CMK (cell line): ENCODE measurements at places on chromosomes 5 and 9.

DNA sequence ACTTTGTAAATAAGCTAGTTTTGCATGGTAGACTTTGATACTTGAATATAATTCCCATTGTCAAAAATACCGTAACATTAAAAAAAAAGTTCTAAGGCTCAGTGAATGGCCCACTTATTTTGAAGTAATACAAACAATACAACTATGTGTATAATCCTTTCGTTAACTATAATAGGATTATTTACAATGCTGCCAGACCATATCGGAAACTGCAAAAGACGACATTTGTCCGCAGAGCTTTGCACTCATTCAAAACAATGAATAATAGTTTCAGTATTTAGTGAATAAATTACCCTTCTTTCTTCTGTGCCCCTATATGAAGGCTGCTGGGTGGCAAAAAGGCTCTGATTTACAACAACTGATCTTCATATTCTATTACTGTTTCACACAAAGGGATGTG, 121.8 kb downstream of the DROSHA start:
- DNase-seq: no peak

GRCh38 chr9:25254051-25254450, 424.2 kb downstream of the TUSC1 start:
- no peak for DNase-seq

- no peak for DNase-seq
Observed at GRCh38 chr5:146947181-146947941, 68.8 kb upstream of the PPP2R2B start.

DNA sequence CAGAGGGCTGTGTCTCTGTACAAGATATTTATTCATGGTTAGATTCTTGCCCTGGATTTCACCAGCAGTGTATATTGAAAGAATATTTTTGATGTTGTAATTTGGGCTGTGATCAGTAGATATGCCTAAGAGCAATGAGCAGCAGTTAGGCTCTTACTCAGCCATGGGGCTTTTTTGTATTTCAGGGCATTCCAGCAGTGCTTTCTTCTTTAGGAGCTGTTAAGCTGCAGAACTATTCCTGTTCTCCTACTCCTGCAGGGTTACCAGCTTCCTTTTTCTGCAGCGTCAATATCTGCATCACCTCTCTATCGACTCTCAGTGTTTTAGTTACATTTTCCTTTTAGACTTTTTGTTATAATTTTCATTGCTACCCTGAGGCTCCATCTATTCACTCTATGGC, 206.2 kb downstream of the SLCO4C1 start:
- DNase-seq: no peak

DNA sequence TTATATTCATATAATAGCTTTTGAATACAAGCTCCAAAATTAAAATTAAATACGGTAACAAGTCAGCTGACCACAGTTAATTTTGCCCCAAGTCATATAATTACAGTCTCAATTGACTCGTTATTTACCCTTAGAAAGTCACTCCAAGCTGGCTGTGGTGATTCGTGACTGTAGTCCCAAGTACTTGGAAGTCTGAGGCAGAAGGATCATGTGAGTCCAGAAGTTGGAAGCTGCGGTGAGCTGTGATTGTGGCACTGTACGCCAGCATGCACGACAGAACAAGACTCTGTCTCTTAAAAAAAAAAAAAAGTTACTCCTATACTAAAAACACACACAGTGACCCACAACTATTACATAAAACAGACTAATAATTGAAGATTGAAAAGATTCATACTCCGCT, 31.6 kb upstream of the DTWD2 start:
- DNase-seq: no peak

DNA sequence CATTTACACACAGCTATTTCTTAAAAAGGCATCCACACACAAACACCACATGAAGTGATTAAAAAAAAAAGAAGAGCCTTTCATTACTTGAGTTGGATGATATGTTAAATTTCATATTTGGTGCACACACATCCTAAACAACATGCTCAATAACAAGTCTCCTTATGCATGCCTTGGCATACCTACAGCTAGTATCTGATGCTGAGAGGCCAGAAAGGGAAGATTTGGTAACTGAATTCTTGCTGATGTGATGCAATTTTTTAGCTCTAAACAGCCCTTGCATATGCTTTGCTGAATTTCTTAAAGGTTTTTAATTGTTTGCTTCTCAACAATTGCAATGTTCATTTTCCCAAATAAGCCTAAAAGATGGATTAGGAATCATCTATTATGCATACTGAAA, 338.8 kb downstream of the ARL15 start:
- no peak for DNase-seq

DNA sequence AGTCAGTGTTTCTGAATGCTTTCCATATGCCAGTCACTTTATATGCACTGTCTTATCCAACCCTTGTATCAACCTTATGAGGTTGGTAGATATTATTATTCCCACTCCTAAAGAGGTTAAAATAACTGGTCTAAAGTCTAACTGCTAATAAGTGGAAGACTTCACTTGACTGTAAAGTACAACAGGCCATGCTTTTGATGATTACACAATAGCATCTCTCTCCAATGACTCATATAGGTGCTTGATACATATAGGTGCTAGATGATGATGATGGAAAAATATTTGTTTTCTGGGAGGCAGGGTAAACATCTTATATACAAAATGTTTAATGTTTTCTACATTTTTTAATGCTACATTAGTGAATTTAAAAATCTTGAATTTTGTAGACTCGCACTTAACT, 75.9 kb upstream of the NR3C1 start:
- DNase-seq: no peak

GRCh38 chr9:114163517-114163951, 8.2 kb downstream of the COL27A1 start:
- DNase-seq: no peak

GRCh38 chr5:55172051-55172899, 702 bp downstream of the CDC20B start:
- DNase-seq: peak; percentile 42

GRCh38 chr9:133286523-133286922, 11.5 kb upstream of the ABO start:
- no peak for DNase-seq

DNA sequence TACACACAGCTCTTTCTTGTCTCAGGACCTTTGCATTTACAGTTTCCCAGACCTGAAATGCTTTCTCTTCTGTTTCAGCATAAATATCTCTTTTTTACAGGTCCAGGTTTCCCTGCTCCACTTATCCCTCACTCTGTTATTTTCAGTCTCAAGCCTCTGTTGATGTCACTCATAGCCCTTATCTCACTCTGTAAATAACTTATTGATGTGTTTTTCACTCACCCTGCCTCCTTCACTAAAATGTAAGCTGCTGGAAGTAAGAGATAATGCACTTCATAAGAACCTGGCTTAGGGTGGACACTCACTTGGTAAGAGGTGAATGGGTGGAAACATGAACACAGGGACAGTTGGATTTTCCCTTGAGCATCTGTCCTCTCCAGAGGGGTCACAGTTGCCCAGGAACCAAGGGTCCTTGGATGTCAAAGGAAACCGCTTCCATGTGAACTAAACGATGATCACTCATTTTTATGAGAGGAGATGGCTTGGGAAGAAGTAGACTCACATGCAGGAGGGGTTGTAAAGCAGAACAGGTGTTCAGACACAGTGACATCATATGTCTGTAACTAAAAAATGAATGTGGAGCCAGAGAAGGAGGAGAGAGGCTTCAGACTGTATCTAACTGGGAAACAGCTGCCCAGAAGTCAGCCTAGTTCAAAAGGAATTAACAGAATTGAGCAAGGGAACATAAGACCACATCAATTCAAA, 5.5 kb upstream of the HTR4 start:
- DNase-seq: no peak

DNA sequence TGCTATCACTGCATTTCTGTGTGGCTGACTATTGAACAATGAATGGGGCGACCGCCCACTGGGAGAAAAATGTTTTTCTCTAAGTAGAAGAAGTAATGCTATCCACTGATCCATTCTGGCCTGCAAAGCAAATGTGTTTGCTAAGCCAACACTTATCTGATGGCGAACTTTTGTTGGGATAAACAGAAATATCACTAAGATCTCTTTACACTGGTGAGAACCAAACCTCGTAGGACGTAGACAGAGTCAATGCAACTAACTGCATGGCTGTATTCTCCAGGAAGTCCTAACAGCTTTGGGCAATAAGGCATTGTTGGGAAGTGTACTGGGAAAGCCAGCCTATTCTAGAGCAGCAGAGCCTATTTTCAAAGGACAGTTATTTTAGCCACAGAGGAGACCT, 77.7 kb downstream of the ANKH start:
- DNase-seq: no peak

DNA sequence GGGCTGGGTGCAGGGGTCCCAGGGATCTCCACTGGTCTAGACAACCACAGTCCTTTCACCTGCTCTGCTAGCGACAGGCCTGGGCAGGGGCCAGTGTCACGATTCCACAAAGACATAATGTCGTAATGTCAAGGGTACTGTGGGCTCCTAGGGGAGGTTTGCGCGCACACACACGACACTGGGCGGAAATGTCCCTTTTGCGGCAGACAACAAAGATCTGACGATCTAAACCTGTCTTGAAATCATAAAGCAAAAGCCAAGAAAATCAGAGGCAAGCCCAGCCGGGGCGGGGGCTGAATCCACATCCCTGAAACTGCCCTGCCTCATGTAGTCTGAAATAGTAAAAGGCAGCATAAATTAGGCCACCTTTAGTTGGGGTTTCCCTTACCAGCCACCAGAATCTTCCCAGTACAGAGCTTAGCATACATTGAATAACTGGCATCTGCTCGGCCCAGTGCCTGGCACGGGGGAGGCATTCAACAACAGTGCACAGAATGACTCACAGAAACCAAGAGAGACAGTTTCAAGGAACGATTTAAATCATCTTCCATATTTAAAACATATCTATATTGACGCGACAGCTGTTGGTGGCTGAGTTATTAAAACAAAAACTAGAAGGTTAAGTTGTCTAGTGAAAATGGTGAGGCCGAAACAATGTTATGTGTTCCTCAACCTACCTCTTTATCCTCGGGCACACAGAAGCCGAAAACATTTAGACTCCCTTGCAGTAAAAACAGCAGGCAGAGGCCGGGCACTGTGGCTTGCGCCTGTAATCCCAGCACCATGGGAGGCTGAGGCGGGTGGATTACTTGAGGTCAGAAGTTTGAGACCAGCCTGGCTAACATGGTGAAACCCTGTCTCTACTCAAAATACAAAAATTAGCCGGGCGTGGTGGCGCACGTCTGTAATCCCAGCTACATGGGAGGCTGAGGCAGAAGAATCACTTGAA, 151.0 kb downstream of the MYO10 start:
- no peak for DNase-seq

GRCh38 chr5:135289651-135290050, 109.4 kb downstream of the MACROH2A1 start:
- no peak for DNase-seq

GRCh38 chr9:127049044-127049443, 73.4 kb downstream of the ANGPTL2 start:
- DNase-seq: no peak

DNA sequence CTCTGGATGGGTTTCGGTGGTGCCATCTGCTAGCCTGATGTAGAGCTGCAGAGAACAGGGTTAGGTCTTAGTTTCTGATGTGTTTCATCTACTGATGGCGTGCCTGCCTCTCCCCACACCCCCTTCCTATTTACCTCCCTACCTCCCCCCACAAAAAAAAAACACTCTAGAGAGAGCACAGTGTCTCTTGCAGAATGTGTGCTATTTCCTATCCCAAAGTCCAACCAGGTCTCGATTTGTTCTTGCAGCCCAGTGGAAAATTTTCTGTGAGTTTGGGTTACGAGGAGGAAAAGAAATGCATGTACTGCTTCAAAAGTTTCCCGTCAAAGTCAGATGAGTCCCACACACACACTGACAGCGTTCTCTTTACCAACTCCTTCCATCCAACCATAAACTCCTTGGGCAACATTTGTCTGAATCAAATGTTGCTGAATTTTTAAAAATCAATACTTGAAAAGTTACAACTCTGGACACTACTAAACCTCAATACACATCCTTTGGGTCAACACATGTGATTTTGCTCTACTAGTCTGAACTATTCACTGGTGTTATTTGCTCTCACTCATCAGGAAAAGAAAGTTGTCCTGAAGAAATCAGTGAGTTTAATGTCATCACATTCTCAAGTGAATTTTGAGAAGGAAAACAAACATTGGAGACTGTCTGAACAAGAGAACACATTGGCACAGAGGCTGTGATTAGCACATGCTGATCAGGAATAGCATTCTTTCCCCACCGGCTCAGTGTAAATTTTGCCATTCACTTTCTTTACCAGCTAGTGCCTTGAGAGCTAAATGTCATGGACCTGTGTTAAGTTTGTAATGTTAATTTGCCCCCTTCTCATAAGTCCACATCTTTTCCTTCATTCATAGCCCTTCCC, 84.1 kb downstream of the MAMDC2 start:
- no peak for DNase-seq

GRCh38 chr5:73214996-73215395, 42.0 kb downstream of the TMEM174 start:
- no peak for DNase-seq

DNA sequence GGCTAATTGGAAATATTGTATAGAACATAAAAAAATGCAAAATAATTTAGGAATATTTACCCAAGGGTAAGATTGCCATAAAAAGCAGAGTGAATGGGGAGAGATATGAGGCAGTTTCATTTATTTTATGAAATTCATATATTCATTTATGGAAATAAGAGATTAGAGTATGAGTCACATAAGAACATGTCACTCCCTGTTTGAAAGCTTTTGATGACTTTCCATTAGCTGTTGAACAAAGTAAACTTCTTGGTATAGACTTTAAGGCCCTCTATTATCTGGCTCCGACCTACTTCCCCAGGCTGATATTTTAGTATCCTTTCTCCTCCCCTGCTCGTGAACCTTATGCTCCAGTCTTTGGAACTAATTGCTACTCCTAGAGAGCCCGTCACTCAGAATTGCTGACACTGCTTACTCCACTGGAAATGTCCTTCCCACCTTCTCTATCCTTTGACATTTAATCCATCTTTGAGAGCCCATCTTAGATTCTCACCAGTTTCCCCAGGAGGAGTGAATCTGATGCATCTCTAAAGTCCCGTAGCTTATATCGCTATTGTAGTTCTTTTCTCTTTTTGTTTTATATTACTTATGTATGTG, 8.9 kb upstream of the ACTBL2 start:
- no peak for DNase-seq

GRCh38 chr5:14204785-14205321, 61.7 kb downstream of the TRIO start:
- no peak for DNase-seq

DNA sequence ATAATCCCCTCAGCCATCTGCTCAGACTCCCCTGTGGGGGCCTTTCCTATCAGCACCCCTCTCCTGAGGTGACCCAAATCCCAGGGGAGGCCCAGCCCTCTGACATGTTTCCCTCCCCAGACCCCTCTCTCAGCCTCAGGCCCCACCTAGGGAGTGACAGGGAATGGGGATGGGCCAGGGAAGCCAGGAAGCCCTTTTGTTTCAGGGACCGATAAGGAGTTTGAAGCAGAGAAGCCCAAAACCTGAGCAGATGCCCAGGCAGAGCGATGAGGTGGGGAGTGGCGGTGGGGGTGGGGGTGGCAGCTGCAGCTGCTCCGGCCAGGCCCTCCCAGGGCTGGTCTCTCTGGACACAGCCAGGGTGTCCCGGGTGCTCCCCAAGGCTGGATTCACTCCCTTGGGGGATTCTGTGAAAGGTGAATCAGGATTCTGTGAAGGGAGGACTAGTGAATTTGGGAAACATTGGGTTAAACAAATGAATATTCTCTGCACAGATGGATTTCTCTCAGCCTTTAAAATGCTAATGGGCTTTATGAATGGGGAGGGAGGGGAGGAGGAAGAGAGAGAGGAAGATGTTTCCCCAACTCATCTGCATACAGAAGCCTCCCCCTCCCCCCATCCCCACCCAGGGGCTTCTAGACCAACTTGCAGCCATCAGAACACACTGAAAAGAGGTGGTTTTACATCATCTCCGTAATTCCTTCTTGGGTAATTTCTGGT, 17.4 kb downstream of the AKNA start:
- DNase-seq: no peak
